H9 (cell line): ENCODE measurements at places on chromosomes 1 and 21. TPM values are rescaled to one million over a fixed set of nuclear protein-coding genes. Genes with fewer than 3 reads are reported as not detected.

Gene CACNA1S
- 0.04 TPM in 1 of 2 replicates, not detected in the other for total RNA-seq

Gene RNF223
- total RNA-seq, result not detected in 2 replicates

Gene PGLYRP4
- total RNA-seq, result not detected in 2 replicates

Gene CENPF
- total RNA-seq, result 104 and 113 TPM in 2 replicates

Gene LRRIQ3
- 0.26 and 0.48 TPM in 2 replicates for total RNA-seq

Gene TEKT2
- total RNA-seq, result 0.20 and 0.86 TPM in 2 replicates

Gene FNDC5
- total RNA-seq, result 4.5 and 5.9 TPM in 2 replicates

DNA sequence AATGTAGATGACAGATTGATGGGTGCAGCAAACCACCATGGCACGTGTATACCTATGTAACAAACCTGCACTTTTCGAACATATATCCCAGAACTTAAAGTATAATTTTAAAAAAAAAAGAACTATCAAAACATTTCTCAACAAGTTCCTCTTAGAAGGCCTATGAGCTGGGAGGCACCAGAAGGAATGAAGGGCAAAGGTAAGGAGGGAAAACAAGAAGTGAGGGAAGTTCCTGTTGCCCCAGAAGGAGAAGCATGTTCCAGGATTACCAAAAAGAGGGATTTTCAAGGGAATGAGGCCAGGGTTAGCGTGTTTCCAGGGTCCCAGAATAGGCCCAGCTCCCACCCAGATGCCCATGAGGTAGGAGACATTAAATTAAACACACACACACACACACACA lies 361.0 kb downstream of the SETD4 start:
- no peak for DNase-seq
- no peaks in the 10 kb centered on the region for H3K36me3 ChIP-seq
- no peak overlapping the region for H3K27ac ChIP-seq
- no peaks in the 10 kb centered on the region for H3K4me1 ChIP-seq

GRCh38 chr1:40755067-40755466 lies 28.5 kb upstream of the KCNQ4 start:
- peaks cover 90% of the 10 kb centered on the region for H3K36me3 ChIP-seq
- no peaks in the 10 kb centered on the region for H3K27me3 ChIP-seq
- no peak for DNase-seq
- H3K4me3 ChIP-seq, result no peak overlapping the region

DNA sequence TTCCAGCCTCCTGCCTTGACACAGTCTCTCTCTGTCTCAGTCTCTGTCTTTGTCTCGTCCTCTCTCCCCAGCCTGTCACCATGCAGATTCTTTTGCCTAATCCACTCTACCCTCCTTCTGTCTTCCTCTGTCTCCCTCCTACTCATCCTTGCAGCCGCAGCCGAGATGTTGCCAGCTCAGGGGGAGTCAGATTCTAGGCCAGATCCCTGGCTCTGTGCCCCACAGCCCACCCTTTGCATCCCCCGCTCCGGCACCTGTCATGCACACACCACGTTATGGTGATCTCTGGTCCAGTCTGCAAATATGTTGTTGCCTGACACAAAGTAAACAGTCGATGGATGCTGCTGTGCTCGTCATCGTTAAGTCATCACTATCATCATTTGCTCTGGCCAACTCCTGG lies 35.5 kb upstream of the IGSF21 start:
- no peaks in the 10 kb centered on the region for H3K4me1 ChIP-seq
- no peak overlapping the region for H3K27ac ChIP-seq
- no peaks in the 10 kb centered on the region; the same call in 1 of the 2 replicates for H3K27me3 ChIP-seq

DNA sequence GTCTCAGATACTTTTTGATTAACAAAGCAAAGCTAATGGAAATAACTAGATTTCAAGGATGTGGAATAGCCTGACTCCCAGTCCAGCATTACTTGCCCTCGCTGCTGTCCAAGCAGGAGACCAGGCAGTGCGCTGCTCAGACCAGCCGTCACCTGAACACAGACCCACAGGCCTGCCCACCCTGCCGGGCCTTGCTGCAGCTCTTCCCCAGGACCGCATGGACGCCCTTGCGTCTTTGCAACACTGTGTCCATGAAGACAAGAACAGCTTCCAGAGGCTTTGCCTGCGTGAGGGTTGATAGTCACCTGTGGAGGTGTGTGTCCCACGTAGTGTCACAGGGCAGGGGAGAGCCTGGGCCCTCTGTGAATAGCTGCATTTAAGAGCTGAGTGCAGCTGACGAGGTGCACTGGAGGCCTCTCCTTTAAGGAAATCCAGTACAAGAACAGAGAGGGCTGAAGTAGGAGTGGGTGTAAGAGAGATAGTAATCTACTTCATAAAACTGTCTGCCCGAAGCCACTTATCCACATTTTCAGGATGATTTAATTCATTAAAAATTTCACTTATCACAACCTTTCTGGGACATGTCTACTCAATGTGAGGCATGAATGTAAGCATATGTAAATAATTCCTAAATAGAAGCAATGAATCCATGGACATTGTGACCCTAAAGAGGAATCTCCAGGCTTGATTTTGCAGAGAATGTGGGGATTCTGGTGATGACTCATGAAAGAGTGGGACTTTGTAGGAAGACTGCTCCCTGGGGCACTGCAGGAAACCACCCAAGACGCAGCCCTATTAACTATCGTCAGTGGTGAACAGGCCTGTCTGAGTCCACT lies 176.2 kb upstream of the RAB4A start:
- DNase-seq, result no peak
- H3K27ac ChIP-seq, result peak overlapping the region; percentile 89
- peaks cover 12% of the 10 kb centered on the region; the same call in 1 of the 2 replicates for H3K36me3 ChIP-seq
- H3K4me1 ChIP-seq, result peaks cover 16% of the 10 kb centered on the region; the same call in 1 of the 2 replicates
- H3K4me3 ChIP-seq, result no peak overlapping the region

- H3K27me3 ChIP-seq, result no peaks in the 10 kb centered on the region
- H3K4me3 ChIP-seq, result no peak overlapping the region
- no peak overlapping the region for H3K27ac ChIP-seq
- H3K4me1 ChIP-seq, result no peaks in the 10 kb centered on the region
- peaks cover 15% of the 10 kb centered on the region for H3K36me3 ChIP-seq
Measured at GRCh38 chr1:2867087-2867425, 65.6 kb upstream of the TTC34 start.

- no peak overlapping the region for H3K4me3 ChIP-seq
- no peak overlapping the region for H3K27ac ChIP-seq
- DNase-seq, result no peak
- H3K36me3 ChIP-seq, result peaks cover 19% of the 10 kb centered on the region
- H3K27me3 ChIP-seq, result no peaks in the 10 kb centered on the region
- H3K4me1 ChIP-seq, result no peaks in the 10 kb centered on the region
Measured at GRCh38 chr1:89873288-89873687, 52.5 kb downstream of the LRRC8D start.

- H3K4me3 ChIP-seq, result no peak overlapping the region
- peaks cover 5% of the 10 kb centered on the region for H3K36me3 ChIP-seq
- H3K27me3 ChIP-seq, result no peaks in the 10 kb centered on the region
- DNase-seq, result no peak
- H3K27ac ChIP-seq, result no peak overlapping the region
- H3K4me1 ChIP-seq, result no peaks in the 10 kb centered on the region
Measured at GRCh38 chr1:196464480-196464941, 143.7 kb downstream of the KCNT2 start.

- H3K27me3 ChIP-seq, result no peaks in the 10 kb centered on the region
- H3K4me3 ChIP-seq, result no peak overlapping the region
- DNase-seq, result peak; percentile 84
- H3K36me3 ChIP-seq, result peaks cover 5% of the 10 kb centered on the region; the same call in 1 of the 3 replicates
- H3K4me1 ChIP-seq, result peaks cover 18% of the 10 kb centered on the region
- no peak overlapping the region for H3K27ac ChIP-seq
Measured at GRCh38 chr1:209860293-209860881, 32.6 kb downstream of the UTP25 start.

- no peaks in the 10 kb centered on the region for H3K4me1 ChIP-seq
- no peak for DNase-seq
- H3K36me3 ChIP-seq, result no peaks in the 10 kb centered on the region
- no peaks in the 10 kb centered on the region for H3K27me3 ChIP-seq
Measured at GRCh38 chr21:14545906-14546480, at the start of gene SAMSN1. TSS of gene SAMSN1 (minus strand) at chr21:14546315. CDS start at chr21:14546261, 54 bp downstream.

DNA sequence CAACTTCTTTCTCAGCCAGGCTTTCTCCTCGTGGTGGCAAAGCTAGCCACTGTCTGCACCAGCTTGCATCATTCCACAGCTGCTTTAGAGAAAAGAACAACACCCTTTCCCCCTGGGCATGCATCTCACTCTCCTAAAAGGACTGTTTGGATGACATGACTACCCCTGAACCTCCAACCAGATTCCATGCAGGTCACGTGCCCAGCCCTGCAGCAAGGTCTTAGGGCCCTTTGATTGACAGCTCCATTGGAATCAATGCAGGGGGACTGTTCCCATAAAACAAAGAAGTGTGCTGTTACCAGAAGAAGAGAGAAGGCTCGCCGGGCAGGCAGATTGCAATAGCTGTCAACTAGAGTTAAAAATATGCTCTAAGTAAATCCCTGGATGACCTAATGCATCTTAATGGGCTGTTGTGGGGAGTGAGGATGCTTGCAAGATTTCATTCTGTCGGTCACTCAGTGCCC lies 24.4 kb downstream of the KCNA2 start:
- no peak overlapping the region for H3K27ac ChIP-seq
- no peak overlapping the region for H3K4me3 ChIP-seq
- peaks cover 3% of the 10 kb centered on the region; the same call in 1 of the 2 replicates for H3K27me3 ChIP-seq
- H3K4me1 ChIP-seq, result no peaks in the 10 kb centered on the region
- no peak for DNase-seq

GRCh38 chr1:90192408-90192807 lies 197.5 kb downstream of the ZNF326 start:
- H3K4me1 ChIP-seq, result no peaks in the 10 kb centered on the region
